T-helper 9 cell (primary cell): ENCODE measurements at places on chromosomes 7 and 10.

DNA sequence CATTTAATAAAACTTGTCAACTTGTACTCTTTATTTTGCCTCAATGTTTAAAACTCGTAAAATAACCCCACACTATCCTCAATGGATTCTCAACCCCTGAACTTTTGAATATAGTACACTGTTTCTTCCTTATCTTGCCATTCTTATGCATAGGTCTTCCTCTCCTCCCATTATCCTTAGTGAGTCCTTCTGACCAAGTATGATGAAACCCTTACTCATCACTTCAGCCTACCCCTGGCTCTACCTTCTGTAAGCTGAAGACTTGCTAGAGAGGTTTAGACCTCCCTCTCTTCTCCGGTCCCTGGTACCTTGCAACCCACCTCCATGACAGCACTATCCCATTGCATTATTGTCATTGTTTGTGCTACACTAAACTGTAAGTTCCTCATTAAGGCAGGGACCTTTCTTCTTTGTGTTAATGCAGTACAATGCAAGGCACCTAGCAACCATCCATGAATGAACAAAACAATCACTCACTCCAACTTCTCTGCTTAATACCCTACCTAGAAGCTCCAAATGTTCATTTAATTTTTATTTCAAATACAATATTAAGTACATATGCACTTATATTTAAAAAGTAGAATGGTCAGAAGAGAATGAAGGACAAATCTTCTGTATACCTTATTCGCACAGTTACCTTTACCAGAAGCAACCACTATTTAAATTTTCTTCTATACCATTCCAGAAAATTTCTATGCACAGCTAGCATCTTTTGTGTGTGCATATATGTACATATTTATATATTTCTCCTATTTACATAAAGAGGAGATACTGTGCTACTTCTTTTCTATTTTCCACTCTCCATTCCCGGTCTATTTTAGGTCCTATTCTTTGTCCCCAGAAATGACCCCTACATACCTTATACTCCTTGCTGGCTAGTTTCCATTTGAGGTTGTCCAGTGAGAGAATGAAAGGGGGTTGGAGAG, 77.5 kb downstream of the SLC16A9 start:
- no peak for DNase-seq

DNA sequence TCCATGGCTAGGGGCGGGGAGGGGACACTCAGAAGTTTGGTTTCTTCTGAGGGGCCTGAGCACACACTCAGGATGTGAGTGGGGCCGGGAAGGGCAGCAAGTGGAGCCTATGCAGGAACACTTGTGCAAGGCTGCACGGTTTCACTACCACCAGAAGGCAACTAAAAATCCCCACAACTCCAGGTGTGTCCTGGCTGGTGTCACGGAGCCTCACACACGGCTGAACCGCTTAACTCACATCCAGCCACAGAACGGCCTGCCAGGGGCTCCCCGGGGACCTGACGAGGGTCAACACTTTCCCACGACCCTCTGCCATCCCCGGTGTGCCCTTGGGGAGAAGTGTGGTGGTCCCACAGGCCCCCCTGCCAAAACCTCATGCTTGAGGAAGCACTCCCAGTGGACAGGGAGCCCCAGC, 173.9 kb downstream of the ELFN1 start:
- no peak for DNase-seq

DNA sequence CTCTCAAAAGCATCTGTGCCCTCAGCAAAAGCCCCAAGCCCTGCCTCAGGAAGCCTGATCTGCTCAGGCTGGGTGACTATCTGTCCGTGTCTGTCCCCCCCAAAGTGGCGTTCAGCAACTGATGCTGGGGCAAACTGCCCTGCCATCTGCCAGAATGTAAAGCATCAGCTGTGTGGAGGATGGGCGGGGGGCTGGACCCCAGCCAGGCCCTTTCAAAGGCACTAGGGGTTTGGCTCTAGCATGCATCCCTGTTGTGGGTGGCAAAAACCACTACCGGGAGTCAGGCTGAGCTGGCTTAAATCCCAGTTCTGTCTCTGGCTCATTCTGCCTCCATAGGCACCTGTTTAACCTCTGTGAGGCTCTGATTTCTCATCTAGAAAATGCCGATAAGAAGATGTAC, 35.5 kb downstream of the GPRIN2 start:
- no peak for DNase-seq

DNA sequence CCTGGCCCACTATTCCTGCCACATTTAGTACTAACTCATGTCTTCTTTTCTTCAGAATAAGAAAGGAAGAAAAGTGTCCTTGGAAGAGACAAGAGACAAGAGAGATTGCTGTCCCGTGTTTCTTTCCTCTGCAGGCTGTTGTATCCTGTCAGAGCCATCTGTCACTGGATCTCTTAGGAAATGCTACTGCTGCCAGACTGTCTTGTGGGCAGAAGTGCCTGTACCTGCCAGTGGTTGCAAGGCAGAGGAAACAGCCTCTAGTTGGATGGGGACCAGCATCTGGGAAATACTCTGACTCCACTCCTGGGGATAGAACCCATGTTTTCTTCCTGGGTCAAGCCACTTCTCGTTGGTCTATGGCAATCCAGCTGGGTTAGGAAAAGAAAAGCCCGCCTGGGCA, 16.7 kb upstream of the MAP3K8 start:
- no peak for DNase-seq

DNA sequence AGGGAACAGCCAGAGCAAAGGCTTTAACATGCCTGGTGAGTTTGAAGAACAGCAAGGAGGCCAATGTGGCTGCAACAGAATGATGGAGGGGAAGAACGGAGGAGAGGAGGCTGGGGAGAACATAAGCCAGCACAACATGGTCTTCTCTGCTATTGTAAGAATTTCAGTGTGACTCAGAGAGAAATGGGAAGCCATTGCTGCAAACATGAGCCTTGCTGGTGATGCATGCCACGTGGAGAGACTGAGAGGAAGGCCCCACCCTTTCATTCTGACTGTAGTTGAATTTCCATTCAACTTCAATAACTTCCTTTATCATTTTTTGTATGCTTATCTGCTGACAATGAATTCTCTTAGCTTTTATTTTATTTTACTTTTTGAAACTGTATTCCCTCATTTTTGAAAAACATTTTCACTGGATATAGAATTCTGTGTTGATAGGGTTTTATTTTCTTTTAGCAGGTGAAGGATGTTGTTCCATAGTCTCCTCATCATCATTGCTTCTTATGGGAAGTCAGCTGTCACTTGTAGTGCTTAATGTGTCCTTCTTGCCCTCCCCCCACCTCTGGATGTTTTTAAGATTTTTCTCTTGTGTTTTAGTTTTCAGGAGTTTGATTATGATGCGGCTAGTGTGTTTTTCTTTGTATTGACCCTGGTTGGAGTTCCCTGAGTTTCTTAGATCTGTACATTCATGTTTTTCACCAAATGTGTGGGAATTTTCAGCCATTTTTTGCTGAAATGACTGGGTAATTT, 46.4 kb upstream of the LEP start:
- DNase-seq = no peak

DNA sequence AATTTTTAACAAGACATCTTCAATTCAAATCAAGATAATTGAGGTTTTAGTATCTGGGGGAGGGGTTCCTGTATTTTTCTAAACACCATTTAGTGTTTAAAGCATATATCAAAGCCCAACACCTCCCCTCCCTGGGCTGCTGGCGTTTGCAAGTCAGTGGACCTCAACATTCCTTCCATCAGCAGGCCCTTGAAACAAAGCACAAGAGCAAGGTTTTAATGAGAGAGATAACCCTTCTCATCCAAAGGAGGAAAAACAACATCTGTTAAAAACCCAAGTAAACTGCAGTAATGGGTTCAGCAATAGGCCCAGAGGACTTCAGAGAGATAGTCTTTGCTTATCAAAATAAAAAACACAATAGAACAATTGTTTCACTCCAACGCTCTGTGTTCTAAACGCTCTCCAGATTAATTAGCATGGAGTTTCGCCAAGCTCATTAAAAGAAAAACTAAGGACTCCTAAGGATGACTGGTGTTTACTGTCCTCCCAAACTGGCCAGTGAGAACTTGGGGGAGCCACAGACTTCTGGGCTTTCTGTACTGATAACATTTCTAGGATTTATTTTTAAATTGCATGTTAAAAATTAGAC, 2.5 kb downstream of the JCAD start:
- DNase-seq = no peak

DNA sequence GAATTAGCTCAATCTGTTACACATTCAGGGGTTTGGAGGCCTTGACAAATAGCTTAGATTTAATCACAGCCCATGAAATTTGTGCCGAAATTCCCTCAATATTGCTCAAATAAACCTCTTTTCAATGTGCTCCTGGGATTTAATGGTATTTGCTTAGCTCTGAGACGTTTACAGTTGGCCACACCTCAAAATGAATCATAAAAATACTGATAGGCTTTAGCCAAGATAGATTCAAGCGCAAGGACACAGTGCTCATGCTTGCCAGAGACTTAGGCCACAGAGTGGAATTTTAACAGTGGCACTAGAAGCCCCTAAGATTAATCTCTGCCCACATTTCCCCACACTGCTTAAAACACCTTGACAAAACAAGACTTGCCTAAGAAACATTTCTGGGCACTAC, 2.3 kb upstream of the SEMA3C start:
- DNase-seq = no peak

- no peak for DNase-seq
Observed at GRCh38 chr7:73308074-73308664, 457 bp downstream of the NSUN5 start.

DNA sequence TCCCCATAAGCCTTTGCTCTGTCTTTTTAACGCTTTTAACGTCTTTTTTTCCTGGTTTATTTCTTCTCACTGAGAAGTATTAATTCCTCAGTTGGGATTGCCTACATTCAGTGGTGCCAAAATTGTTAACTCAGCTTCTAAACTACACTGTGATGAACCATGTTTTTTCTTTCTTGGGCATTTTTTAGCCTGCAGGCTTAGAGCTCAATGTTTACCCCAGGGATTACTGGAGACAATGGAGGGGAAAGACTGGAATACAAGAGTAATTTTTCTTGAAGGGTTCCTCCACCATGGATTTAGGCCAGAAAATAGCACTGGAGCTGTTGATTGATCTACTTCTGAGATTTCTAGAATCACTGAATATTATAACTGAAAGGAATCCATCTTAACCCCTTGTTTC, 19.8 kb downstream of the STAMBPL1 start:
- no peak for DNase-seq

- DNase-seq = no peak
Observed at GRCh38 chr7:103445228-103446048, 569 bp downstream of the SLC26A5 start.

DNA sequence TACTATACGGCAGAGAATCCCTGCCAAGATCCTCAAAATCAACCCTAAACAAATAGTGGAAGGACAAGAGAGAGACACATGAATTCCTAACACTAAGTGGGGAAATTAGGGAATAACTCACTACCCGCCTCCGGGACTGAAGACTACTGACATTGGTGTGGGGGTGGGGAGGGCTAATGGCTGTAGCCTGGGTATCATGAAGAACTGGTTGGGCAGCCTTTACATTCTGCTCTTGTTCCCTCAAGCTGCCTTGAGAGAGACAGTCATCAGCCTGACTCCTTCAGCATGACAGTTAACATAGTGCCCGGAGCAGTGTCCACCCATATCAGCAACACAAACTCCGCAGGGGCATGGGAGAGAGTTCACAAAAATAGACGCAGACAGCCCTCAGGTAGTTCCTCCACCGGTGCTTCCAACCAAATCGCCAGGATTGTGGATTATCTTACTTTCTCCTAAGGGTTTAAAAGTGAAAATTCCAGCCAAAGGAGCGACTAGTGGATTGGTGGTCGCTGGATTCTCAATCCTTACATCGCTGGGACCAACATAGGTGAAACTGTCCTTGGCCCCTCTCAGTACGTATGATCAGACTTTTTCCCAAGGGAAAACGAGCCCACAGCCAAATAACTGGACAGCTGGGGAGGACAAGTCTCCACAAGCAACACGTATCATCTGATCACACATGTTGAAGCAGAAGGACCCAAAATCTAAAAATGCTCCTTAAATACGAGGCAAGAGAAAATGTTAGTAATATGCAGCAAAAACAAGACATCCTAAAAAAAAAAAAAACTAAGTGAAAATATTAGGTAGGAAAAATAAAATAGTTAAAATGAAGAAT, 22.6 kb downstream of the TMEM254 start:
- DNase-seq = no peak

GRCh38 chr7:74000489-74001149, 27.4 kb upstream of the ELN start:
- DNase-seq = no peak

DNA sequence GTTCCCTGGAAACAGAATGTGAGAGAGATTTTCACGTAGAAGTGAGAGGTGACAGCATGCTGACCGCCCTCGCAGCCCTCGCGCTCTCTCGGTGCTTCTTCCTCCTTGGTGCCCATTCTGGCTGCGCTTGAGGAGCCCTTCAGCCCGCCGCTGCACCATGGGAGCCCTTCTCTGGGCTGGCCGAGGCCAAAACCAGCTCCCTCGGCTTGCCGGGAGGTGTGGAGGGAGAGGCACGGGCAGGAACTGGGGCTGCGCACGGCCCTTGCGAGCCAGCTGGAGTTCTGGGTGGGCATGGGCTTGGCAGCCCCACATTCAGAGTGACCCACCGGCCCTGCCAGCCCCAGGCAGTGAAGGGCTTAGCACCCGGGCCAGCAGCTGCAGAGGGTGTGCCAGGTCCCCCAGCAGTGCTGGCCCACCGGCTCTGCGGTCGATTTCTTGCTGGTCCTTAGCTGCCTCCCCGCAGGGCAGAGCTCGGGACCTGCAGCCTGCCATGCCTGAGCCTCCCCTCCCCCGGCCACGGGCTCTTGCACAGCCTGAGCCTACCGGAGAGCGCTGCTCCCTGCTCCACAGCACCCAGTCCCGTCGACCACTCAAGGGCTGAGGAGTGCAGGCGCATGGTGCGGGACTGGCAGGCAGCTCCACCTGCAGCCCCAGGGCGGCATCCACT, 888.7 kb upstream of the ZWINT start:
- no peak for DNase-seq

- no peak for DNase-seq
Observed at GRCh38 chr10:7672341-7673134, 5.8 kb upstream of the ITIH5 start.

GRCh38 chr7:30469303-30469702, 9.3 kb downstream of the NOD1 start:
- no peak for DNase-seq

GRCh38 chr7:12316925-12317324, 86.7 kb downstream of the VWDE start:
- no peak for DNase-seq

DNA sequence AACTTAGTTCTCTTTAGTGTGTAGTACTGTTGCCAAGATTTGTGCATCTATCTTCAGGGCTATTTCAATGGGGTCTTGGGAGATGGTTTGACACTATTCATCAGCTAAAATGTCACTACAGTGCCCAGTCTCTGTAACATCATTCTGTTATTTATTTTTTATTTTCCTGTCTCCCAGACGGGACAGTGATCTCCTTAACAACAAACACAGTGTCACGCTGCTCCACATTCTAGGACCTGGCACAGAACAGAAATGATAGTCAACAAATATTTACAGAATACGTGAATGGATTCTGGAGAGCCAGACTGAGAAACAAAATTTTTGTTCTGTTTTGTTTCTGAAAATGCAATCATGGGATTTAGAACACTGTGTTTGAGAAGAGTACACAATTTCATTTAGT, 937.7 kb upstream of the LRRN3 start:
- no peak for DNase-seq
